ENCODE measurements at places on chromosomes 12 and 14.
A peak's percentile ranks its signal among the peaks of the same experiment; 100 is the strongest.

- no peak for DNase-seq
Observed at GRCh38 chr12:84243686-84244085, 668.9 kb downstream of the SLC6A15 start.

DNA sequence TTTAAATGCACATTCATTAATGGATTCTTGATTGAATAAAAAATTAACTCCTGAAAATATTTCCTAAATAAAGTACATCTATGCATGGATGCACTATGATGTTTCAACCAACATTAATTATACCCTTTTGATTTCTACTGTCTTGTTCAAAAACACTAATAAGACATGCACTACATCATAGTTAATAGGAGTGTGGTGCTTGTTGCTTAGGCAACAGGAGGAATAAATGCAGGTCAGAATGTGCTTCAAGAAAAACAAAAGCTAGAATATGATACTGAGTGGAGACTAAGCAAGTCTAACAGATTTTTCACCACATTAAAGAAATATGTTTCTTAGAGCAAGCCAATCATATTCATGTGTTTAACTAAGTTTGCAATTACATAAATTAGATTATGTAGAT, 495.8 kb upstream of the GARIN6 start:
- no peak for DNase-seq

DNA sequence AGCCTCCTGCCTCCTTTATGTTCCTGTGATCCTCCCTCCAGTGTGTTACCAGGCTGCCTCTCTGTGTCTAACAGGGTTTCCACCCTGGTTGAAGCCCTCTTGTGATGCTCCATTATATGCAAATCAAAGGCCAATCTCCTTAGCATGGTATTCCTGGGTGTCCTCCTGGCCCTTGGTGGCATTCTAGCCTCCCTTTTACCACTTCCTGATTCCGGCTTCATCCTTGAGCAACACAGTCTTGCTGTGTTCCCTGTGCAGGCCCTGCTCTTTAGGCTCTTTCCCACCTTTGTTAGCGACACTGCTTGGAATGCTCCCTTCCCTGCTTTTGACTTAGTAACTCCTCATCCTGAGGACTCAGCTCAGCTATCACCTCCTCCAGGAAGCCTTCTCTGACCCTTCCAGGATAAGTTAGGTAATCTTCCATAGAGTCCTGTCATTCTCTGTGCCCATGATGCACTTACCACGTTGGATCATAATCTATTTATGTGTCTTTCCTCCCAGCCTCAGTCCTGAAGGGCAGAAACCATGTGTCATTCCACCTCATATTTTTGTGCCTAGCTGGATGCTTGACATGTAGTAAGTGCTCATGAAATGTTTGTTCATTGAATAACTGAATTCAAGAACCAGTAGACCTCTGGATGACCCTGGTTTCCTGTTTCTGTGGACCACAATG, 37.3 kb downstream of the PRKCH start:
- no peak for DNase-seq

DNA sequence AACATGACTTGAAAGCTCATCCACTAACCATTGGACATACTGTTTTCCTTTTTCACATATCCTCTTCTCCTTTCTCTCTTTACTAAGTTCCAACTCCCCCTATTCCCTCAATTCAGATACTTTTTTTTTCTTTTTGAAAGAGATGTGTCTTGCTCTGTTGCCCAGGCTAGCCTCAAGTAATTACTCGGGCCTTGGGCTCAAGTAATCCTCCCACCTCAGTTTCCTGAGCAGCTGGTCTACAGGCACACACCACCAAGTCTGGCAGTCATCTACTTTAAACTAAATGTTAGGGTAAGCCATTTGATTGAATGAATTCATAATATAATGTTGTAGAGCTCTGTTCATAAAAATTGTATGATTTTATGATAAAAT, 15.5 kb downstream of the LEMD3 start:
- no peak for DNase-seq

DNA sequence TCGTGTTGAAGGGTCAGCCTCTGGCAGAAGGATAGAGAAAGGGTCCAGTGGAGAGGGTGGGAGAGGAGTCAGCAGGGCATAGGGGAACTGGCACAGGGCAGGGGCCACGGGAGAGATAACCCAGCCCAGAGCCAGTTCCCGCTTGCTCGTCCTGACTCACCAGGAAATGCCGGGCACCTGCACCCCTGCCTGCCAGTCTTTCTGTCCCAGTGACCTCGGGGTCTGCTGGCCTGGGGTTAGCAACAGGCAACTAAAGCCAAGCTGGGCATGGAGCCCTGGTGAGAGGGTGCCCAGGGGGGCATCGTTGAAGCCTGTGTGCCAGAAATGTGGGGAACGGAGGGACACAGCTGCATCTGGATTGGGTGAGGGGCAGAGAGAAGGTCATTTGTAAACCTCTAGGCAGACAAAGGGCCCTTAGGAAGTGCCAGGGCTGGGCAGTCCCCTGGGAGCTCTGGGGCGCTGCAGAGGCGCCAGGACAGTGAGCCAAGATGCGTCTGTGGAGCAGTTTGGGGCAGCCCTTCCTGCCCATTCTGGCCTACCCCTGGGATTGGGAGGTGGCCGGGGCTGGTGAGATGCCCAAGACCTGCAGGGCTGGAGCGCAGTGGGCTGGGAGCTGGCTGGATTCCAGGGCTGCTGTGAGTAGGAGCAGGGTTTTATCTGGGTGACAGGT, 5.5 kb downstream of the TNFAIP2 start:
- peak; percentile 76 for DNase-seq

GRCh38 chr14:99802301-99803105, 9.3 kb downstream of the EML1 start:
- no peak for DNase-seq

GRCh38 chr14:65613131-65613650, 200.7 kb downstream of the FUT8 start:
- DNase-seq, result no peak

- DNase-seq, result no peak
Observed at GRCh38 chr12:123897221-123897620, 75.4 kb downstream of the CCDC92 start.

DNA sequence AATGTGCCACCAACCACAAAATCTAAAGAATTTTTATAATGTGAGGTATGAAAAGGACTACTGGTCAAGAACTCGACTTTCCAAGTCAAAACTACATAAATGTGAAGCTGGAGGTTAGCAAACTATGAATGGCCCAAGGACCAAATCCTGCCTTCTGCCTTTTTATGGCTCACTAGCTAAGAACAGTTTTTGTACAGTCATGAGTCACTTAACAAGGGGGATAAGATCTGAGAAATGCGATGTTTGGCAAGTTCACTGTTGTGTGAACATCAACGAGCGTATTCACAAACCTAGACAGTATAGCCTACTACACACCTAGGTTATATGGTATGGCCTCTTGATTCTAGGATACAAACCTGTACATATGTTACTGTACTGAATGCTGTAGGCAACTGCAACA, 28.2 kb downstream of the FERMT2 start:
- DNase-seq, result no peak

DNA sequence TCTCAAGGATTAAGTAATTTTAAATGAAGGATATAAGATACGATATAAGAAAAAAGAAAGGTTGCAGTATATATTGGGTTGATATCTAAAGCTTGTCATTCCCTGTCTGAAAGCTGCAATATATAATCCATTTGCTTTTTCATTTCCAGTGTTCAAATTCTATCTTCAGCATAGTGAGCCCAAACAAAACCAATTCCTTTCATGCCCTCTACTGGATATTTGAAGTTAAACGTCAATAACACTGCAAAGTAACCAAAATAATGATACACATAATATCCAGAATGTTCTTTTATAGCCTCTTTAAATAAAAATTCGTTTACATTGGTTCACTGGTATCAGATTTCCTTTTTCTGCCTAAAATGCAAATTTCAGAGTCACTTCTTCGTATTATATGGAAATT, 64.5 kb upstream of the DAAM1 start:
- DNase-seq, result no peak

DNA sequence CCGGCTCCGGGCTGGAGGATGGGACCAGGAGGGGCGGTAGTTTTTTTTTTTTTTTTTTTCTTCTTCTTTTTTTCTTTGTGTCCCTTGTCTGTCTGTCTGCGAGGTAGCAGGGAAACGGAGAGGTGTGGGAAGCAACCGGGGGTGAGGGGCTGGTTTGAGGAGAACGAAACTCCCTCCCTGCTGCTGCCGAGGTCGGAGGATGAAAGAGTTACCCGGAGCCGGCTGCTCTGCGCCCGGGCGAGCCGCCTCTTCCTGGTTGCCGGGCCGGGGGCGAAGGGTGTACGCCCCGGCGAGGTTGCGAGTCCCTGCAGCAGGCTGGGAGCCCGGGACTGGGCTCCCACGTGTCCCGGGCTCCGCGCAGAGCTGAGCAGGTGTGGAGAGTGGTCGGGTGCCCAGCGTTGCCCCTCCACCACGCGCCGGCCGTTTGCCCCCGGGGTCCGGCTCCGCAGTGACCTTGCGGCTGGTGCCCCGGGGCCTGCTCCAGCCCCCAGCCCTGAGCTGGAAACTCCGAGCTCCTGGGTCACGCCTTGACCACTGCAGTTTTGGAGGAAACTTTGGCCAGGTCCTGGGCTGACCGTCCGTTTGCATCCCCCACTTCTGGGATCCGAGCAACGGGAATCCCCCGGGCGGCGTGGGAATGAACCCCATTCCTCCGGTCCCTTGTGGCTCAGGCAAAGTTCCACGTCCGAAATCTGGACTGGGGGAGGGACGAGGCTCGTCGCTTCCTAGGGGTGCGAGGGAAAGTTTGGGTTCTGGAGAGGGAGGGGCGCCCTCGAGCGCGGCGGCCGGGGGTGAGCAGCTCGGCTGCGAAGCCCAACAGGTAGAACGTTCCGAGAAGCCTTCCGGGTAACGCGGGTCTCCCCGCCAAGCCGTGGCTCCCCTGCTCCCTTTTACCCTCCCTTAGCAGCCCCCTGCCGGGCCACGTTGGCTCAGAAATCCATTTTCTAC, 1.3 kb downstream of the CHST11 start:
- peak; percentile 62 for DNase-seq

DNA sequence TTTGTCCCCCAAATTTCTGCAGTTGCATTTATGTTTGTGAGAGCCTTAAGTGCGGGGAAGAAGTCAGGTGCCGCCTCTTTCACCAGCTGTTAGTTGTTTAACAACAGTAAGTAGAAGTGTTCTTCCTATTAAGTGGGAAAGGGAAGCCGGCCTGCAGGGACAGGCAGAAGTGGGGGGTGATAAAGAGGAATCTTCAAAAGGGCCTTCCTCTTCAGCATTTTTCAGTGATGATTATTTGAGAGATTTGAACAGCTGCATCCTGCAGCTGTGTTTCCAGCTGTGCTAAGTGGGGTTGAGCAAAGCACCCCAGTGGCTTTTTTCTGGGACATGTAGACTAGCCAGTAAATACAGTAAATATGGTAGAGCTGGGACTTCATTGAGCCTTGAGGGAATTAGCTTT, 32.1 kb upstream of the SLC38A1 start:
- no peak for DNase-seq

DNA sequence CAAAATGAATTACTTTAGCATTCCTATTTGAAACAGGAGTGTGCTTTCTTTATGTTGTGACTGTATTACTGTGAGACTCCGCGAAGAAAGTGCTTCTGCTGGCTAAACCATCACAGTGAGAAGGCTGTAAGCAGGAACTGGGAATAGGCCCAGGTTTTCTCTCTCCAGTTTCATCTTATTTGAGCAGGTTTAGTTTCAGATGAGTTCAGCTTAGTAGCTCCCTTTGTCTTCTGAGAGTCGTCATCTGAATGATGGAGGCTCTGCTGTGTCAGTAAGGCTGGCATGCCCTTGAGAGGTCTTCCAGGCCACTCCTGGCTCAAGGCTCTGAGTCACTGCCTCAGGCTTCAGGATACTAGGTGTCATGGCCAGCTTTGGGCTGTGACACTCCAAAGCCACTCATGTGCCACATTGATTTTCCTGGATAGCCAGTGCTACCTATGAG, 205.6 kb upstream of the RGS6 start:
- no peak for DNase-seq

Measured in aorta (tissue), 5 donors.